ENCODE measurements at places on chromosomes 4 and X.

- DNase-seq: peak; percentile 74
Observed at GRCh38 chrX:18422325-18422724, 3.1 kb upstream of the CDKL5 start.

DNA sequence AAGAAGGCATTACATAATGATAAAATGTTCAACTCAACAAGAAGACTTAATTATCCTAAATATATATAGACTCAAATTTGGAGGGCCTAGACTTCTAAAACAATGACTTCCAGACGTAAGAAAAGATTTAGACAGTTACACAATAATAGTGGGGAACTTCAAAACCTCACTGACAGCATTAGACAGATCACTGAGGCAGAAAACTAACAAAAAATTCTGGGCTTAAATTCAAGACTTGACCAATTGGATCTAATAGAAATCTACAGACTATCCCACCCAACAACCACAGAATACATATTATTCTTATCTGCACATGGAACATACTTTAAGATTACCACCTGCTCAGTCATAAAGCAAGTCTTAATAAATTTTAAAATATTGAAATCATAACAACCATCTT, 93.3 kb upstream of the ARSJ start:
- DNase-seq: no peak

DNA sequence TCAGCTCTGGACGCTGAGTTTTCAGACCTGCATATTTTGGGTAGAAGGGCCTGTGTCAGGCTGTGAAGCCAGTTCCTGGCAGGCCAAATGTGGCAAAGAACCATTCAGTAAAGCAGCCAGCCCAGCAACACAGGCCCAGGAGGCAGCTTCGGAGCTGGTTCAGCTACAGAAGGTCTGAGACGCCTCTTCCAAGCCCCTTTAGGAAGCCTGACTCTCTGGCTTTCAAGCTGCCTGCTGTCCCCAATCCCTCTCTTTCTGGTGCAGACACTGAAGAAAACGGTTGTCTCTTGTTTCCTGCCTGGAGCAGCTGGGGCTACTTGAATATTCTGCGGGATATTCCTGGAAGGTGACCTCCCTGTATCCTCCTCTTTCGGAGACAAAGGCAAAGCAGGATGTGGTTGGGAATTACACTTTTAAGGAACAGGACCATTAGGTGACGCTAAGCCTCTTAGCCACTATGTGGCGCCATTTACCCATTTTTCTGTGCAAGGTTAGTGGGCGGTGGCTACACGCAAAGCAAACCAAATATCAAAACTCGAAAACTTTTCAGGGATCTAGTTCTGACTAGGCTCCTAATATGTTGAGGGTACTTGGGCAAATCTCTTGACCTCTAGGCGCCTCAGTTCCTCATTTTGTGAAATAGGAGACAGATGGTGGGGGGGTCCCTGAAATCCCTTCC, 47.2 kb upstream of the LAS1L start:
- peak; percentile 76 for DNase-seq

GRCh38 chrX:68794461-68794860, 34.4 kb upstream of the EFNB1 start:
- no peak for DNase-seq

- DNase-seq: no peak
Observed at GRCh38 chrX:147494365-147494764, 417.4 kb upstream of the FMR1 start.

- DNase-seq: peak; percentile 16
Observed at GRCh38 chr4:119093042-119093827, 42.4 kb upstream of the MYOZ2 start.

DNA sequence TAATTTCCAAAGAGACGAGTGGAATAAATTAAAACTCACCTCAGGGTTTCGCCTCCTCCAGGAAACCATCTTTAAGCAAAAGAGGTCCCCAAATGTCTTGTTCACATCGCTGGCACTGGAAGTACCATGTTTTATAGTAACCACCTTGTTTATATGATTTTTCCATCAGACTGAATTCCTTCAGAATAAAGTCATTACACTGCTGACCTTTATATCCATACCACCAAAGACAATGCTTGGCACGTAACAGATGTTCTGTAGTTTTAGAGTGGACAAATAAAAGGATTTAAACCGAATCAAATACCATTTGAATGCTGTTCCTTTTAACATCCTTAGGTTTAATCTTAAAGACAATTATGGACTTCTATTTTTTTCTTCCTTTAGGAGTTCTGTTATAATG, 4.7 kb downstream of the NUDT6 start:
- peak; percentile 66 for DNase-seq

- DNase-seq: no peak
Observed at GRCh38 chr4:102342404-102343074, 2.7 kb downstream of the SLC39A8 start.

DNA sequence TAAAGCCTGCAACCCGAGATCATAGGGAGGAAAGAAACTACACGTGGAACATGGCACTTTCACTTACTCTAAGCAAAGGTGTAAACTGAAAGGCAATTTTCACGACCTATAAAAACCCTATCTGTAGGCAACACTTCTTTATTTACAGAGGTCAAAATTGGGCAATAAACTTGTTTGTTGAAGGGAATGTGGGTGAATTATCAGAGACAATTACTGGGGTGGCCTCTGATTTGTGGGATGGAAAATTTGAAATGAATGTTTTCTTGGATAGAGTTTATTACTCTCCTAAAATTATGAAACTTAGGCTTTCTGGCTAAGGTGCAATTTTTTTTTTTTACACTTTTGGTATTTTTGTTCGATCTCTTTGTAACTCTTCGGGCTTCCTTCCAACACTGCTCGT, 734.1 kb upstream of the TENM3 start:
- DNase-seq: no peak

- DNase-seq: peak; percentile 46
Observed at GRCh38 chr4:119016636-119017035, 119.0 kb upstream of the MYOZ2 start.

- no peak for DNase-seq
Observed at GRCh38 chr4:168569931-168570276, 73.1 kb downstream of the PALLD start.

GRCh38 chrX:554271-554670, 76.3 kb upstream of the SHOX start:
- no peak for DNase-seq

DNA sequence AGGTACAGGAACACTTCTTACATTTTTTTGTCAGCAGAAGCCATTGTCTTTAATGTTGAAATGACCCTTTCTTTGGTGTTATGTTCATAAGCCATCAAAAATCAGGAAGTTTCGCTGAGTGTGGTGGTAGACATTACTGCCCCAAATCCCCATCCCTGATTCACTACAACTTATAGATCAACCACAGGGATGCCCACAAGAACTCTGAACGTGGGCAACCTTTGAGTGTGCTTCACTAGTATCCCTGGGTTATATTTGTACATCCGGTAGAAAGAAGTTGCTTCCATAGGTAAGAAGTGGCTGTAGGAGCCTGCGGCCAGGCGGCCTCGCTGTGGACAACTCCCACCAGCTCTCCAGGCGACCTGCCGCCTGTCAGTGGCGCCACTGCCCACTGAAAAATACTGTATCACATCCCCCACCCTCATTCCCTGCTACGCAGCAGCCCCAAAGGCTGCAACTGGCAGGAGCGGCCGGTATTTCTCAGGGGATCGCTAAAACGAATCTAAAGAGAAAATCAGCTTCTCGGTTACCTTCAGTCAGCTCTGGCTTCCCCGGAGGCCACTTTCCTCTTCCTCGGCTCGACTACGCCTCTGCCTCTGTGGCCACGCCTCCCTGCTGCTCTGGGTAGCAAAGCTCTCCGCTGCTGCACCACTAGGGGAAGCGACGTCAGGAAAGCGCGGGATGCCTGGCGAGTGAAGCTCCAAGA, 13.9 kb upstream of the ETDC start:
- DNase-seq: peak; percentile 34

DNA sequence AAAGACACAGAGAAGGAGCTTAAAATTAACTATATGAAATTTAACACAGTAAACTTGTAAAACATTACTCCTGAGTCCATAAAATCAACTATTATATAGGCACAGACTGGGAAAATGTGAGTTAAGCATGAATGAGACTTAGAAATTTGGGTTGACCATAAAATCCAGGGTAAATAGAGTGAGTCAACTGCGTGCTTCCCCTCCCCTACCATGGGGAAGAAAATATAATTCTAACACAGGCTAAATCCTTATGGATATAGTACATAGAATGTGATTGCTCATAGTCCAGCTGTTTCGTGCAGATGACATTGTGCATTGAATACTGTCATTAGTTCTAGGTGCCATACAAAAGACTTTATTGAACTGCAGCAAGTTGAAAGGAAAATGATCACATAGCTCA, 42.2 kb downstream of the KLHL5 start:
- no peak for DNase-seq

GRCh38 chr4:77776182-77777134, 42.7 kb downstream of the CNOT6L start:
- peak; percentile 14 for DNase-seq

- no peak for DNase-seq
Observed at GRCh38 chr4:159497936-159498335, 395.1 kb downstream of the RAPGEF2 start.

DNA sequence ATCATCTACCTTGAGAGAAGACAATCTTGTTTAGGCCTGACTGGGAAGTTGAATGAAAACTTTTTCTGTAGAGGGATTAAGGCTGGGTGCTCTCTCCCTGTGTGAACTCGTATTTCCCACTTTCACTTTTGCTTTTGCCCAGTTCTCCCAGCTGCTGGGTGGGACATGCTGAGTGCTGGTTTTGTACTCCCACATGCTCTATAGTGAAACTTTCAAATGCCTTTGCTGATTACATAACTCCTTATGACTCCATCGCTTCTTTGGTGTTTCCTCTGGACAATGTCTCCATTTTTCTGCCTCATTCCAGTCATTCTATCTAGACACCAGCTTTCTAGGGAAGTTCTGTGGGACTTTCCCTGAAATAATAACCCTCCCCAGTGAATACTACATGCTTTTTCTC, 100.5 kb downstream of the CLNK start:
- DNase-seq: peak; percentile 95

DNA sequence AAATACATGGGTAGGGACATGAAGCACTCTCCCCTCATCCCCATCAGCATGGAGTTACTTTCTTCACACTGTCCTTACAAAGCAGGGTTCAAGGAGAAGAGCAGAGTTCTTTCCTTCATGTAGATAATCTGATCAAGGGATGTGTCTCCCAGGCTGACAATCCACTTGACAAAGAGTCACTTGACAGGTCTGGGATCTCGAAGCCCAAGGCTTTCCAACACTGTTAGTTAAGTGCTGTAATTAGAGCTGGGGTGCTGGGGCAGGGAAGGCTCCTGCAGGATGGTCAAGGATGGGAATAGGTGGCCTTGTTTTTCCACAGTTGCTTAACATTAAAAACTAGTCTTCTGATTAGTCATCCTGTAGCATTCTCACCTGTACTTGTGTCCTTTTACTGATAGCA, 38.0 kb downstream of the CCNG2 start:
- DNase-seq: no peak

DNA sequence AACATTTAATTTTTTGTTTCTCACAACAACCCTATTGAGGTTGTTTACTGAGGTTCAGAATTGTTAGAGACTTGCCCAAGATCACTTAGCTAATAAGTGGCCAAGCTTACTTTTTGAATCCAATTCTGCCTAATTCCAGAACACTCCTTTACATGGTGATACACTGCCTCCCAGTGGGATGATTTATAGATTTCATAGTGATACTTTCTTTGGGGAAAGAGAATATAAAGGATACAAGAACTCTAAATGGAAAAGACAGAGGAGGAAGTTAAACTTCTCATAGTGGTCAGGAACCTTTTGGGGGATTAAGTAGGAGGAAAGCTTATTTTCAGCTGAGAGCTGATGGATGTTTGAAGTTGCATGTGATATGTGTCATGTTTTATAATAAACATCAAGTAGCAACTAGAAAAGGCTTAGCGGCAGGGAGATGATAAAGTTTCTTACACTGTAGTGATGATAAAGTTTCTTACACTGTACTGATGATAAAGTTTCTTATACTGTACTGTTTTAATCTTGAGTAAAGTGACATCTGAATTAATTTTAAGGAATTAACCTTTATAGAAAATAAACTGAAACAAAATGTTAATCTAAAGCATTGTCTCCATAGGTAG, 15.3 kb downstream of the STAG2 start:
- DNase-seq: peak; percentile 62

- DNase-seq: no peak
Observed at GRCh38 chrX:17104433-17104832, 158.0 kb downstream of the REPS2 start.

- DNase-seq: peak; percentile 4
Observed at GRCh38 chr4:135050086-135050717, 848.6 kb upstream of the PABPC4L start.

DNA sequence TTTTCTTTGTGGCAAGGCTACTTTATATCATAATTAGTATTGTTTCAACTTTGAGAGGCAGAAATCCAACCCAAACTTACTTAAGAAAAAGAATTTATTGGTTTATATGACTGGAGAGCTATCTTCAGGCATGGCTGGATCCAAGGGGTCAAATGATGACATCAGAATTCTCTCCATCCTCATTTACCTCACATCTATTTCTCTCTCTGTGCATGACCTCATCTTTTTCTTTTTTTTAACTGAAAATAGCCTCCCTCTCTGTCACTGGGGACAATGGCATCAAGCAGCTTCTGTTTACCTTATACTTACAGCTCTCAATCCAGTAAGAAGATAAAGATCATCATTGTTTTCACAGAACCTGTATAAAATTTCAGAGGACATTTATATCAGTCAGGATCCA, 12.0 kb upstream of the EXOC1L start:
- no peak for DNase-seq

GRCh38 chrX:150508451-150509367, 59.7 kb upstream of the MTM1 start:
- peak; percentile 63 for DNase-seq

GRCh38 chrX:119604766-119605463, 1.3 kb downstream of the NKRF start:
- DNase-seq: no peak

GRCh38 chr4:106329041-106329618, 12.8 kb downstream of the AIMP1 start:
- peak; percentile 67 for DNase-seq

GRCh38 chrX:118772051-118772450, 44.6 kb downstream of the IL13RA1 start:
- no peak for DNase-seq

DNA sequence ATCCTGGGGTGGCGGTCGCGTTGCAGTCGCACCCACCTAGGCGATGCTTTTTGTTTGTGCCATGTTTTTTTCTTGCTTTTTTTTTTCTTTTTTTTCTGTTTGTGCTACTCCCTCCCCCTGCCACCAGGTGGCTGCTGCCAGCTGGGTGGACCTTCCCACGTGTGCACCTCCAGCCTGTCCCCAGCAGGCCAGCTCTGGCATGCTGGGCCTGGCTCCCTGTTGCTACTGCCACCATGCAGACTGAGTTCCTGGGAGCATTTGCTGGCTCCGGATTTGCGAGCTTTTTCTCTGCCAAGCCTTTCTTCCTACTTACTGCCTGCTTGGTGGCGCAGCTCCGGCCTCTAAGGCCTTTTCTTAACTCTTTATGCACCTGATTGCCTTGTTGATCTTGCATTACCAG, 161.2 kb upstream of the WDFY3 start:
- DNase-seq: peak; percentile 49

- no peak for DNase-seq
Observed at GRCh38 chrX:24464498-24464835, 619 bp upstream of the PDK3 start.

GRCh38 chr4:98692411-98692810, 34.0 kb upstream of the TSPAN5 start:
- DNase-seq: no peak

- no peak for DNase-seq
Observed at GRCh38 chrX:125203737-125204578, 115.7 kb upstream of the TEX13C start.

GRCh38 chr4:20394512-20394911, 142.8 kb downstream of the SLIT2 start:
- no peak for DNase-seq

GRCh38 chrX:2441466-2441865, 59.3 kb downstream of the DHRSX start:
- DNase-seq: no peak
